Fibroblast of skin of left biceps (primary cell): ENCODE measurements at places on chromosomes 7 and 10.

DNA sequence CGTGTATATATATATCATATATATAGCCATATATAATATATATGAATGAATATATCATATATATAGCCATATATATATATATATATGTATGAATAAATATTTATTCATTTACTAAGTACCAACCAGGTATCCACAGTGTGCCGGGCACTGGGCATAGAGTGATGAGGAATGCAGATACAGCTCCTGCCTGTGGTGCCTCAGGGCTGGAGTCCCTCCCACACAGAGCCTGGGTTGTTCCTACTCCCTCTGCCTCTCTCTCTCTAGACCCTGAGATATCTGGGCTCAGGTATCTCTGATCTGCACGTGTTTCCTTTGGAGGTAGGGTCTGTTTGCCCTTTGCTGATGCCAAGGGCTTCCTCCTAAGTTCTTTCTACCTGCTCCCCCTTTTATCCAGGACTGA, 1.4 kb upstream of the PLPP4 start:
- DNase-seq = no peak

- no peak for DNase-seq
These were observed 39.2 kb upstream of the LRRC17 start for GRCh38 chr7:102873470-102874165.

DNA sequence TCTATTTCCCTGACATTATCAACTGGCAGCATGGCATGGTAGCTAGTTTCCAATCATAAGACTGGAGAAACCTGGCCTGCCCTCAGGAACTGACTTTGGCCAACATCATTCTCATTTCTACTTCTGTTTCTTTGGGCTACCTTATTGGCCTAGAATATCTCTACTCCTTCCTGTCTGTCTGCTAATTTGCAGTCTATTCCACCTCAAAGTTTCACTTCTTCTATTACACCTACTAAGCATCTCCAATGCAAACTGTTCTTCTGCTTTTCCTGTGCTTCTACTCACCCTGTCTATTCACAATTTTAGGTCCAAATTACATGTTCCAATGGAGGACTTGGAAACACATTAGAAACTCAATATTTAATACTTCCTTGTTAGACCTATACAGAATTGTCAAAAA, 65.6 kb downstream of the ZNF503 start:
- DNase-seq = no peak

- no peak for DNase-seq
These were observed 37.8 kb upstream of the PITRM1 start for GRCh38 chr10:3210251-3210877.

GRCh38 chr10:1204434-1205326, 148.5 kb downstream of the WDR37 start:
- DNase-seq = no peak

- DNase-seq = no peak
These were observed 974.4 kb downstream of the NXPH1 start for GRCh38 chr7:9407816-9408215.

DNA sequence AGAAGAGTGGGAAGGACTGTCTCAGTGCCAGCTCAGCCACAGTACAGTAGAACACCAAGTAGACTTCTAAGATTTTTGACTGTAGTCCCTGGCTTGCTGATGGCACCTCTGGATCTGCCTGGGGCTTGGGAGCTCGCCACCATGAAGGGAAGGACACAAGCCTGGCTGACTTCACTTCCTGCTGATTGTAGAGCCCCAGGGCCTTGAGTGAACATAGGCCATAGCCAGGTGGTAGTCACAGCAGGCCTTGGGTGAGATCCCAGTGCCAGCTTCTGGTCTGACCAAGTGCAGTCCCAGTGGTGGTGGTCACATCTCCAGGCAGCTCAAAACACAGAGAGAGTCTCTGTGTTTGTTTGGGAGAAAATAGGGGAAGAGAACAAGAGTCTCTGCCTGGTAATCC, 57.6 kb upstream of the HBP1 start:
- DNase-seq = no peak

DNA sequence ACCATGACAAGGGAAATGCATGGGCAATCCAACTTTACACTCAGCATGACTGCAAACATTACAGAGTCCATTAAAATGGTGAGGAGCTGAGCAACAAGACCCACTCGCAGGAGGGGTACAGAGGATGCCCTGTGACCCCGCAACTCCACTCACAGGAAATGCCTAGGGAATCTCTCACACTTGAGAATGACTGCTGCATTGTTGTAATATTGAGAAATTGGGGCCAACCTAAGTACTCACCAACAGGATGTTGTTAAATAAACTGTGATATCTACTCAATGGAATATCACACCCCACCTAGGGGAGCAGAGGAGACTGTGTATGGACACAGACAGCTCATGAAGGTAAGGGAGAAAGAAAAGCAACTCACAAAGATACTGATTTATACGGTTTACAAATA, 53.4 kb upstream of the CAMK2B start:
- peak; percentile 50 for DNase-seq

- DNase-seq = no peak
These were observed 141.6 kb upstream of the NPS start for GRCh38 chr10:127407551-127407950.

GRCh38 chr7:91266067-91266688, 1.9 kb downstream of the FZD1 start:
- DNase-seq = no peak

GRCh38 chr10:34815185-34816084, at the start of gene PARD3:
Gene PARD3, minus strand, starts transcription at chr10:34815296. Its CDS starts 301 bp downstream, at chr10:34814995.
- DNase-seq = no peak

GRCh38 chr7:1112109-1112508, 24.2 kb downstream of the GPER1 start:
- DNase-seq = no peak

- no peak for DNase-seq
These were observed 1.2 kb downstream of the JAZF1 start for GRCh38 chr7:28179120-28180030.

DNA sequence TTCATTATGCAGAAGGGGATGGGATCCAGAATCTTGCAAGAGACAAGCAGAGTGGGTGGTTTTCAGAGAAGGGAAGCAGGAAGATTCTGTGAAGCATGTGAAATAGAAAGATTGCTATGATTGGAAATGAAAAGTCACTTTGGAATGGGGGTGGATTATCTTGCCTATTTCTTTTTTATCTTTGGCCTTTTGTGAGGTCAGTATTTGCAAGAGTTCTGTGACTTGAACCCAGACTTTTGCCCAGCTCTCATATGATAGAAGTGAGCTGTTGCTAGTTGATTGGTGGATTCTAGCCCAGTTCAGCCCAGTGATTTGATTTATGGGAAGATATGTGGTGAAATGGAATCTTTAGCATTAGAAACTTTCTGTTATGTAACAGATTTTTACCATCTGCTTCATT, 17.1 kb downstream of the ENTPD7 start:
- DNase-seq = peak; percentile 95

DNA sequence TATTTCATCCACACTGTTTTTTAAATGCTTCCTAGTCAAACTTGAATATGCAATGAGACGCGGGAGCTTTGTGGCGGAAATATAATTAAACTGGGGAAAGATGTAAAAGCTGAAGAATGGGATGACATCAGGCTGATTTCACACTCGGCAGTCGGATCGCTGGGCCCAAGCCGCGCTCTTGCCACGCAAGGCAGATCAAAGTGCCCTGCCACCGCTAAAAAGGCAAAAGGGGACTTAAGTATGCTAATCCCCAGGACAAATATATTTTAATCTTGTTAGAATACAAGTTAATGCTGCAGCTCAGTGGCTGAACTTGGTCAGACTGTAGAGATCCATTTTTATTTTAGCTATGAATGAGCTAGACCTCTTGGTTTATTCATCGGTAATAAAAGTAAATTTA, 13.8 kb downstream of the EN2 start:
- DNase-seq = no peak

GRCh38 chr7:66845379-66846095, 75.5 kb upstream of the TMEM248 start:
- DNase-seq = no peak

DNA sequence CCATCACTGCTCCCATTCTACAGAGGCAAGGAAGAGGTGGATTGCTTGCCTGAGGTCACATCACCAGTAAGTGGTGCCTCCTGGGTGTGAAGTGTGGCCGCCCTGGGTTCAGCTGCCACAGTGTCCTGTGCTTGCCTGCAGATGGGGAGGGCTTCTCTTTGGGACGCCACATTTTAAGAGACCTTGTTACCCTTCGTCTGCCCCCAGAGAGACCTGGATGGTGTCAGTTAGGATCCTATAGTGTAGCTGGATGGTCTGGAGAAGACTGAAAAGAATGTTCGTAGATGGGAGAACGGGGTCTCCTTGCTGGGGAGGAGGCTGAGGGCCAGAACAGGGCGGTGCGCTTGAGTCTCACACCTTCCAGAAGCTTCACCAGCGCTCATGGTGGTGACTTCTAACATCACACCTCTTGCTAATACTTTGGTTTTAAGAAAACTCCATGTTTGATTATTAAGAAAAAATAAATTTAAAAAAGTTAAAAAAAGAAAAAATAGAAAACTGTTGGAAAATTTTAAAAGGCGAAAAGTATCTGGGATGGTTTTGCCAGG, 2.3 kb downstream of the DOCK1 start:
- no peak for DNase-seq

GRCh38 chr7:85186083-85186520, 754 bp downstream of the SEMA3D start:
- no peak for DNase-seq

DNA sequence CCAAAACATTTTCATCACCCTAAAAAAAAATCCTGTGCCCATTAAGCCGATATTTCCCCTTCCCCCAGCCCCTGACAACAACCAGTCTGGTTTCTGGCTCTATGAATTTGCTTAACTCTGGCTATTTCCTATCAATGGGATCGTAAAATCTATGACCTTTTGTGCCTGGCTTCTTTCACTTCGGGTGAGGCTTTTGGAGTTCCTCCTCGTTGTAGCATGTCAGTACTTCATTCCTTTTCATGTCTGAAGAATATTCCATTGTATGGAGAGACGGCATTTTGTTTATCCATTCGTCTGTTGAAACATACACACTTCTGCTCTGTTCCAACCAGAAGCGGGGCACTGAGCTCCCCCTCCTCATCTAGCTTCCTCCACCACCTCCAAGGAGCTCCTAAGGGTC, 29.5 kb downstream of the TACC2 start:
- DNase-seq = no peak

DNA sequence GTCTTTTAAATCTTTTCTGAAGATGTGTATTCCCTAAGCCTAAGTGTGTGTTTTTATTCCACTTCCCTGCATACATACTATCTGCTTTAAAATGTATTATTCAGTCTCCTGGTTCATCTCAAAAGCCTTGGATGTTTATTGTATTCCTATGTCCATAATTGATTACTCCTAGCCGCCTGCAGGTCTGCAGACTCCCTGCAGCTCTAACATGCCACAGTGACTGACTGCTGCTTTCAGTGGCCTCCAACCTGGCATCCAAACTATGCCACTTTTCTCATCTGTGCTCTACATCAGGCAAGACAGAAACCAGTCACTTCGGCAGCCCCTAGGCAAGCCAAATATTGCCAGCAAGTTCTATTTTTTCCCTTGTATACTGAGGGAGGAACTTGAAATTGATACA, 81.7 kb downstream of the ABCA13 start:
- DNase-seq = no peak

GRCh38 chr10:14639637-14640036, 135.1 kb downstream of the FAM107B start:
- no peak for DNase-seq

GRCh38 chr7:21125297-21125696, 302.6 kb upstream of the SP4 start:
- DNase-seq = no peak

GRCh38 chr10:2949948-2950354, 117.4 kb upstream of the PFKP start:
- no peak for DNase-seq

- peak; percentile 73 for DNase-seq
These were observed 78.6 kb downstream of the ARL5B start for GRCh38 chr10:18737841-18738240.

DNA sequence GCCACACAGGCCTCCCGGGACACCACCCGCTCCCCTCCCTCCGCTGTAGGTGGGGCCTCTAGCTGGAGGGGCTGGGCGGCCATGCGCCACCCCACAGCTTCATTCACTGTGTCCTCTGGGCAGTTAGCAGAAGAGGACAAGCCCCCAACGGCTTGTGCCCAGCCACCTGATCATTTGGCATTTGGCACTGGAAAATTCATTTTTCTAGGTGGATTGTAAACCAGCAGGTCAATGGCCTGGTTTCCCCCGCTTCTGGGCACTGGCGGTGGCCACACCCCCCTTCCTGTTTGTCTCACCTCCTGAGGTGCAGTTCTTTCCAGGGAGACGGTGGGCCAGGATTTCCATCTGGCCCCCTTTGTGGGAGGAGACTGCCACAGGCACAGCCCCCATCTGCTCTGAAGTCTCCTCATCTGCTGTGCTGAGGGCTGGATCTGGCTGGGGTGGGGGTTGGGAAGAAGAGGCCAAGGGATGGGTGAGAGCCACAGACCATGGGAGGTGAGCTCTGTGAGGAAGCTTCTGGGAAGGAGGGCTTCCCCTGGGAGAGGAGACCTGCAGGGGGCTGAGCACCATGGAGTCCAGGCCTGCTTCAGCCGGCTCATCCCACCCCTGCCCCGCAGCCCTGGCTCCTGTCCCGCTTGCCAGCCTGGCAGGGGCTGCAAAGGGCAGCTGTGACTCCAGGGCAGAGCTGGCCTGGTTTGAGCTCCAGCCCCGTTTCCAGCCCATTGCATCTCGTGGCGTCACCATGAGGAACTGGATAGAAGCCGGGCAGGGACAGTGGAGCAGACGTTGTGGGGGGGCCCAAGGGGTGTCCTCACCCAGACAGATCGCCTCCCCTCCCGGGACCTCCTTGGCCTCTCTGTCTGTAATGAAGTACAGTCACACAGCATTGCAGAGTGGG, 40.1 kb upstream of the SLC29A3 start:
- no peak for DNase-seq

GRCh38 chr10:33749067-33749735, 414.7 kb upstream of the NRP1 start:
- DNase-seq = no peak

DNA sequence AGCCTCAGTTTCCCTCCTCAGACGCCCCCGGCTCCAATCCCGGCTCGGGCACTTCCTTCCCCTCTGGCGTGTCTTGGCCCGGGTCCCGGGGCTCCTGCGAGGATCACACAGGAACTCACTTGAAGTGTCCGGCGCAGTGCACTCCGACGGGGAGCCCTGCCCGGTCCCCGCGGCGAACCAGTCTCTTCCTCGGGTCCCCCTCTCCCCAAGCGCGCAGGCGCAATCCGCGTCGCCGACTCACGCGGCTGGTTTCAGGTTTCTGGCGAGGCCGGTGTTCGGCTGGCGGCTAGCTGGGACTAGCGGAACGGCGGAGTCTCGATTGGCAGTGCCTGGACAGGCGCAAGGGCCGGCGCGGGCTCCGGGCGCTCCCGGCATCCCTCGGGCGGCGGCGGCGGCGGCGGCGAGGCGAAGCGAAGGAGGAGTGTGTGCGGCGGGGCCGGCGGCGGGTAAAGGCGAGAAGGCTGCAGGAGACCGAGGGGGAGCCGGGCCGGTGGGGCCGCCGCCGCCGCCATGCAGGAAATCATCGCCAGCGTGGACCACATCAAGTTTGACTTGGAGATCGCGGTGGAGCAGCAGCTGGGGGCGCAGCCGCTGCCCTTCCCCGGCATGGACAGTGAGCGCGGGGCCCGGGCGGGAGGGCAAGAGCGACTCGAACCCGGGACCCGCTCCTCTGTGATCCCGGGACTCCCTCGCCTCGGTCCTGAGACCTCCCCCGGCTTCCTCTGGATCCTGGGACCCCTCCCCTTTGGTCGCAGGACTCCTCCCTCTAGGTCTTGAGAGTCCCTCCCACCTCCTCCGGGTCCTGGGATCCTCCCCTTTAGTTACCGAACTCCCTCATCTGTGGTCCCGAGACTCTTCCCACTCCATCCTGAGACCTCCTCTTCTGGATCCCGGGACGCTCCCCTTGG, at the start of the genes CPSF4 and PTCD1:
Gene CPSF4, plus strand, starts transcription at position 371 of the 908 bp plus-strand sequence. Its CDS starts 140 bp downstream, at position 511.
Gene PTCD1, minus strand, starts transcription at position 226 of the 908 bp plus-strand sequence. CDS start 3,556 bp downstream, outside the sequence.
- DNase-seq = peak; percentile 79

GRCh38 chr10:31789555-31789954, 139.1 kb downstream of the ARHGAP12 start:
- no peak for DNase-seq
